ENCODE measurements at places on chromosomes 6 and 20.

GRCh38 chr6:2890976-2891767 lies 11.9 kb downstream of the SERPINB9 start:
- no peak for DNase-seq

GRCh38 chr6:79313254-79313653 lies 78.8 kb upstream of the HMGN3 start:
- DNase-seq, result no peak

DNA sequence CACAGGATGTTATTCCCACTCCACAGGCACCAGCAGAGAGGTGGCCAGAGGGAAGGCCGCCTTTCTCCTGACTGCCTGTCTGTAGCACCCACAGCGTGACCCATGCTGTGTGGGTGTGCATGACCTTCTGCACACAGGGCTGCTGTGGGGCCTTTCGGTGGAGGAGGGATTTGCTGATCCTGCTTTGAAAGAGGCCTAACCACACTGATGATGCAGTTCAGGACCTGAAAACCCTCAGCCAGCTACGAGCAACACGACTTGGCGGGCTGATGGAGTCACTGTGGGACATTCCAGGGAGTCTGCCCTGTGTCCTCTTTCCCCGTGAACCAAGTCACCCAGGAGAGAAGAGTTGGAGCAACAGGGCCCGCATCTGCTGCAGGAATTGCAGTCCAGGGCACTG lies 49.1 kb downstream of the SYTL3 start:
- DNase-seq, result no peak

DNA sequence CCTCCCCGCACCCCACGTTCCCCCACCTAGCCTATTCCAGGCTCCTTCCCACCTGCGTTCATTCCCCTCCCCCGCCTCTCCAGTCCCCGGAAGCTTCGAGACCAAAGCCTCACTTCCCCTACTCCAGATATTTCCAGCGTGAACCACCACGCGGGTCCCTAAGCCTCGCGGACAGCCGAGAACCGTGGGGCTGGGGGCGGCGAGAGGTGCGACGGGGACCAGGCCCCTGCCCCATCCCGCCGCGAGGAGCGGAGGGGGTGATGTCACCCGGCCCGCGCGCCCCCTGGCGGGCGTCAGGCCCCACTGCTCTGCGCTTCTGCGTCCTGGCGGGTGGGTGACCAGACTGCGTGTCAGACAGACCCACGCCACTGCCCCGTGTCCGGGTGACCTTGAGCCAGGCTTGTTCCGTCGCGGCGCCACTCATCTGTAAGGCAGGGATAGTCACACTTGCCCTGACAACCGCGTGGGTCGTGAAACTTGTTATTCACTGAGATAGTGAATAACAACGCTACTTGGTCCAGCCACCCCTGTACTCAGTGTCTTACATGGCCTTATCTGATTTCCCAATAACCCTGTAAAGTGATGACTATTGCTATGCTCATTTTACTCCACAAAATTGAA lies 9.0 kb upstream of the HSP90AB1 start:
- peak; percentile 72 for DNase-seq

GRCh38 chr6:45002390-45003105 lies 325.6 kb upstream of the RUNX2 start:
- no peak for DNase-seq

DNA sequence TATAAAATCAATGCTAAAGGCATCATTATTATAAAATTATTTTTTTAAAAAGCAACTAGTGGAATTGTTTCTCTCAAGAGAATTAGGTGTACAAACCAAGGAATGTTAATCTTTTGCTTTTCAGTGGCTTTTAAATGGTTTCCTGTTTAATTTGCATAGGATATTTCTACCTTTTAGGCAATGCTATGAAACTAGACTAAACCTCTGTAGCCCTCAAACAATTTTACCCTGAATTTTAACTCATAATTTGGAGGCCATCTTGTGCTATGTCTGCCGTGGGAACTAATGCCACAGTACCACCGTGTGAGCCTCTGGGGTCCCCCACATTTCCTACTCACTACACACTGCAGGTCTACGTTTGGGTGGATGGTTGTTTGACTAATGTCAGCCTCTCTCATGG lies 20.6 kb downstream of the PHACTR2 start:
- no peak for DNase-seq

- no peak for DNase-seq
These were observed 1.8 kb downstream of the KCNK5 start for GRCh38 chr6:39227476-39227875.

DNA sequence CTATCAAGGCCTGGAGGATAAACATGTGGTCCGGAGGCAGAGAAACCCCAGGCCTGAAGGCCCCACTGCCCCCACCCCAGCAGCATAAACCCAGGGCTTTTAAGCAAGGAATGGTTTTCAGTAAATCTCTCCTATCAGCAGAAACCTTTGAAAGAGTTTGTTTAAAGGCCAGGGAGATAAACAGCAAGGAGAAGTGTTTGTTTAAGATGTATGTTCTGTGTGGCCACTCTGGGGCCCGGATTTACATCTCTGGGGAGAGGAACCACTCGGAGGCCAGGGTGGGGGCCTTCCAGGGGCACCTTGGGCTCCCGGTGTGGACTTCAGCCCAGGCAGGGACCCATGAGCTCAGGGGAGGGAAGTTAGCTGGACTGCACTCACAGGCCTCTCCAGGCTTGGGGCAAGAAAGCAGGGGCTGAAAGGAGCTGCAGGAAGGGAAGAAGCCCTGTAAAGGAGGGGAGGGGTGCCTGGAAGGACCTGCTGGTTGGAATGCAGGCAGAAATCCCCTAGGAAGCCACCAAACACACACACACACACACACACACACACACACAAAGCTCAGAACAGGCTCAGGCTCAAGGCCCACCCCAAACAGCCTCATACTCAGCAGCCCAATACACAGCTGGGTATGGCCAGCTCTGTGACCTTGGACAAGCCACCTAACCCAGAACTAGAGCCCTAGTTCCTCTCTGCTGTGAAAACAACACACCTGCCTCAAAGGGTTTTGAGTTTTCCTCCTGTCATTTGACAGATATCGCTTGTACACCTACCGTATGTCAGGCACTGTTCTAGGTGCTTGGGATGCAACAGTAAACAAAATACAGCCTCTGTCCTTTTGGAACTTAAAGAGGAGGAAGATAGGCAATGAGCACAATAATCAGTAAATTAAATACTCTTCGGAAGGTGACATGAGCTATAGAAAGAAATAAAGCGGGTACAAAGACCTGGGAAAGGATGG lies 26.2 kb upstream of the FOXP4 start:
- DNase-seq, result no peak

- no peak for DNase-seq
These were observed 535.8 kb downstream of the TENT5A start for GRCh38 chr6:81216668-81217067.

DNA sequence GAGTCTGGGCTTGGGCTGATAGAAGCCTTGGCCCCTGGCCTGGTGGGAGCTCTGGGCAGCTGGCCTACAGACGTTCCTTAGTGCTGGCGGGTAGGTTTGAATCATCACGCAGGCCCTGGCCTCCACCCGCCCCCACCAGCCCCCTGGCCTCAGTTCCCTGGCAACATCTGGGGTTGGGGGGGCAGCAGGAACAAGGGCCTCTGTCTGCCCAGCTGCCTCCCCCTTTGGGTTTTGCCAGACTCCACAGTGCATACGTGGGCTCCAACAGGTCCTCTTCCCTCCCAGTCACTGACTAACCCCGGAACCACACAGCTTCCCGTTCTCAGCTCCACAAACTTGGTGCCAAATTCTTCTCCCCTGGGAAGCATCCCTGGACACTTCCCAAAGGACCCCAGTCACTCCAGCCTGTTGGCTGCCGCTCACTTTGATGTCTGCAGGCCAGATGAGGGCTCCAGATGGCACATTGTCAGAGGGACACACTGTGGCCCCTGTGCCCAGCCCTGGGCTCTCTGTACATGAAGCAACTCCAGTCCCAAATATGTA lies 957 bp upstream of the VEGFA start:
- DNase-seq, result no peak

- no peak for DNase-seq
These were observed 28.9 kb downstream of the FYN start for GRCh38 chr6:111844376-111844775.

- no peak for DNase-seq
These were observed 17.9 kb downstream of the ABHD12 start for GRCh38 chr20:25372584-25373336.

DNA sequence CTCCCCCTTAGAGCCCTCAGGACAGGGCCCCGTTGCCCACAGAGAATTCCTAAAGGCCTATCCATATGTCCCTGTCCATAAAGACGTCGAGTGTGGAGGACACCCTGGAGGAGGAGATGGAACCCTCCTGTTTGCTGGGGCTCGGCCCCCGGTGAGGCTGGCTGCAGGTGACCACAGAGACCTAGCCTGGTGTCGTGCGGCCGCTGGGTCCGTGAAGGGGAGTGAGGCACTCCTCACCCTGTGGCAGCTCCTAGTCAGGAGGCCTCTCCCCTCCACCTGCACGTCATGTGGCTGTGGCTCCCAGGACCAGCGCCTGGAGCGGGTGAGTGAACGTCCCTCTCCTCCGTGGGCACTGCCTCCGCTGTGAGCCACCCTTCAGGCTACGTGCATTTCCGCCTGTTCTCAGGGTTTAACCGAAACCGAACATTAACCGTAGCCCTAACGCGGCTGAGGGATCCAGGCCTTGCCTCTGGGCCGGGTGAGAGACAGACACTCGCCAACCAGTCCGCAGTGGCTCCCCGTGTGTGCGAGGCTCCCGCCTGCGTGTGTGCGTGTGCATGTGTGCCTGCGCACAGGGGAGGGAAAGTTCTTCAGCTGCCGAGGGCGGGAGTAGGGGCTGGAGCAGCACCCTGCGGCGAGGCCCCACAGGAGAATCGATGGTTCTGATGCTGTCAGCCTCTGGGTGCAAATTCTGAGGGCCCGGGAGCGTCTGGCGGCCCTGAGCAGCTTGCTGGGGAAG lies 5.9 kb upstream of the TCEA2 start:
- no peak for DNase-seq

DNA sequence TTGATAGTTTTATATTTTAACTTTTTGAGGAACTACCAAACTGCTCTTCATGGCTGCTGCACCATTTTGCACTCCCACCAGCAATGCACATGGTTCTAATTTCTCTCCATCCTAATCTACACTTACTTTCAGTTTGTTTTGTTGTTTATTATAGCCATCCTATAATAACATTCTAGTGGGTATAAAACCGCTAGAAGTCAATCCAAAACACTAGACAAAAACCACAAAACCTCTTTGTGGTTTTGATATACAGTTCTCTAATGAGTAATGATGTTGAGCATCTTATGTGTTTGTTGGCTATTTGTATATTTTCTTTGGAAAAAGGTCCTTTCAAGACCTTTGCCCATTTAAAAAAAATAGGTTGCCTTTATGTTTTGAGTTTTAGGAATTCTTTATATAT lies 5.6 kb downstream of the RPP21 start:
- no peak for DNase-seq

DNA sequence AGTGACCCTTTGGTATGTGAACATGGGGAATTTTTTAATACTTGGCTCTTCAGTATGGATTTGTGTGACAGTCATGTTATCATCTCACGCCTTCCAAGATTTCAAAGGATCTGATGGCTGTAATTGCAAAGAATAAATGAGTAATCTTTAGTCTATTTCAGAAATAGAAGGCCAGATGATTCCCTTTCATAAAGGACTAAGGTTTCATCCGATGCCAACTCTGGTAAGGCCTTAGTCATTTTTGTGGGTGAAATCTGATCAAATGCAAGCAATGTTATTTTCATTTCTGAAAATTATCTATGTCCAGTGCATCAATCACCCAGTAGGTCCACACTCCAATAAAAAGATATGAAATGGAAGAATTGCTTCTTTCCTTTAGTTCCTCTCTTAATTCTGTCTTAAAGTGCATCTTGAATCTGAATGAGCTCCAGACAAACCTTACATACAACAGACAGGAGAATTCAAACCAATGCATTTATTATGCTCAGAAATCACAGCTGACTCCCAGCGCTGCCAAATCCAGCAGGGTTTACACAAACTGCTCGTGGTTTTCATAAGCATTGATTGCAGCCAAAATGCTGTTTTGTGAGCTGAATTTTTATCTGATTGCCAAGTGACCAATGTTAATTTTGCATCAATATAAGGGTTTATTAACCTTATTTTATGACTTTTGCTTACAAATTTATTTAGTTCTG lies 565.2 kb upstream of the MARCKS start:
- no peak for DNase-seq

- no peak for DNase-seq
These were observed 73.9 kb upstream of the BACH2 start for GRCh38 chr6:90370493-90370959.

DNA sequence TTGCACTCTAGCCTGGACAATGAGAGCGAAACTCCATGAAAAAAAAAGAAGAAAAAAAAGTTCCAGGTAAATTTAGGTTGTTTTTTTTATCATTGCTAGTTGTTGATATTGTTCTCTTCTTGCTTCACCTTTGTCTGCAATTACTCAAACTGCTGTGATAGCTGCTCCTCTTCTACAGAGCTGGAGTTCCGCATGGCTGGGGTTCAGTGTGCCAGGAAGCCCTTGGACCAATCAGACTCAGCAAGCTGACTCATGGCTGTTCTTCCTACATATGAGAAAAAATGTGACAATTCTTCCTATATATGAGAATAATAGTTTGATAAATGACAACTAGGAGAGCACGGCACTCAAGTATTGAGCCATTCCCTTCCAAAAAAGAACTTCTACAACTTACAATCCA lies 28.4 kb downstream of the DPPA5 start:
- DNase-seq, result no peak

- no peak for DNase-seq
These were observed 5.0 kb downstream of the PCMT1 start for GRCh38 chr6:149754548-149754947.

- DNase-seq, result no peak
These were observed 8.1 kb downstream of the PNPLA1 start for GRCh38 chr6:36277946-36278470.

- no peak for DNase-seq
These were observed 37.0 kb upstream of the MAS1 start for GRCh38 chr6:159853754-159854153.

- no peak for DNase-seq
These were observed 117.5 kb upstream of the ID4 start for GRCh38 chr6:19719691-19720128.

- DNase-seq, result no peak
These were observed 255.1 kb downstream of the CDH26 start for GRCh38 chr20:60213126-60213893.

- no peak for DNase-seq
These were observed 25.1 kb upstream of the RPP40 start for GRCh38 chr6:5028921-5029320.

DNA sequence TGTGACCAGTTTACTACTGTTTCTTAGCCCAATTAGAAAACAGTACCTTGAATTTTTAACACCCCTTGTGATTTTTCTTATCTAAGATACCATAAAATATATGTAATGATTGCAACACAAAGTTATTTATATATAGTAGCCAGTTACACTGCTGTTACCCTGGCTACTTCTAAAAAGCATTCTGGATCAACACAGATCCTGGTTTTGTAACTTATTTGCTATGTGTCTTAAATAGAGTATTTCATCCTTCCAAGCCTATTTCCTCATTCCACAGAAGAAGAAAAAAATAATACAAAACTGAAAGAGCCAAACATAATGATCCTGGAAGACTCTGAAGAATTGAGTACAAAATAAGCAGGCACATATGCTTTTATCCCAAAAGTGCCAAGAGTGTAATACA lies 19.0 kb upstream of the GSTA4 start:
- no peak for DNase-seq

Measured in activated T-helper 1 cell treated with anti-CD3 and anti-CD28 coated beads, Interleukin-2, amount 50 U/mL, for 16 hours (primary cell).